ENCODE measurements at places on chromosomes 2 and 18.
A peak's percentile ranks its signal among the peaks of the same experiment; 100 is the strongest.

DNA sequence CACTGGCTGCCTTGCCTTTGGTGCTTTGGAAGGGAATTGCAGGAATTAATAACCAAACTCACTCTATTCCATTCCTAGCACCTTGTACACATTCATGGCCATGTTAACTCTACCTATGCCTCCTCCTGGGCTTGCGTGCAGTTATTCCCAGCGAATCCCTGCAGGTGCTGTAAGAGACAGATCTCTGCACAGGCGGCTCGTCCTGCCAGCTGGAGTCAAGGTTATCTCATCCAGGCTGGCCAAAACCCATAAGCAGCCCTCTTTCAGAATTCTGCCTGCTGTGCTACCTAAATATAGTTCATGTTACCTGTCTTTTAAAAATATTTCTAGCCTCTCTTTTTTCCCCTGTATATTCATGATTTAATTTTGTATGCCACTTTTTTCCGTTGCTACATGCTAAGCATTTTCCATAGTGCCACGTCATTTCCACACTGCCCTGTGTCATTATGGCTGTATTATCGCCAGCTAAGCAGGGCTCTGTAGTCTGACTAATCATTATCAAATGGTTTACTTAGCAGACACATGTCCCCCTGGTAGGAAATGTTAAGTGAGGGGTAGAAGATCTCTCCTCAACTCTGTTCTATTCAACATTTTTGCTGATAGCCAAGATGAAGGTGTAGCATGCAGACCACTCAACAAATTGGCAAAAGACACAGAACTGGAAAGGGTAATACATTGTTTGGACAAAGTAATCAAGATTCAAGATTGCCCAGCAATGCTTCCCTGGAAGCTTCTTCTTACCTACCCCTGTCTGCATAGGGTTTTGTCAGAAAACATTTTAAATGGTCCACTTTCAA lies 79.7 kb upstream of the TAF1B start:
- DNase-seq, result peak; percentile 47

DNA sequence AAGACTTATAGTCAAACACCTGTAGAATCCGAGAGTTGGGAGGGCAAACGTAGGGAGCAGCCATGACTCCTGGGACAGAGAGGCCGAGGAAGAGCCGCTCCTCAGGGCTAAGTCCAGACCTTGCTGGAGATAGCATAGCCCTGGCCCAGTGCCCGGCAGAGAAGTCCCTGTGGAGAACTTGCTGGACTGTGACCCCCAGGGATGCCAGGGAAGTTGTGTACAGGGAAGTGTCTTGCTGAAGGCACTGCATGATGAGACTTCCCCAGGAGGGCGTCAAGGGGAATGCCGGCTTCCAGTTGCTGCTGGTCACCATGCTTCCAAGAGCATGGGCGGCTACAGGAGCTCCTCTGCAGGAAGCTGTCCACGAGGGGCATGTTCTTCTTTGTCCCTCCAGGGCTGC lies 8.6 kb upstream of the CNDP1 start:
- no peak for DNase-seq

DNA sequence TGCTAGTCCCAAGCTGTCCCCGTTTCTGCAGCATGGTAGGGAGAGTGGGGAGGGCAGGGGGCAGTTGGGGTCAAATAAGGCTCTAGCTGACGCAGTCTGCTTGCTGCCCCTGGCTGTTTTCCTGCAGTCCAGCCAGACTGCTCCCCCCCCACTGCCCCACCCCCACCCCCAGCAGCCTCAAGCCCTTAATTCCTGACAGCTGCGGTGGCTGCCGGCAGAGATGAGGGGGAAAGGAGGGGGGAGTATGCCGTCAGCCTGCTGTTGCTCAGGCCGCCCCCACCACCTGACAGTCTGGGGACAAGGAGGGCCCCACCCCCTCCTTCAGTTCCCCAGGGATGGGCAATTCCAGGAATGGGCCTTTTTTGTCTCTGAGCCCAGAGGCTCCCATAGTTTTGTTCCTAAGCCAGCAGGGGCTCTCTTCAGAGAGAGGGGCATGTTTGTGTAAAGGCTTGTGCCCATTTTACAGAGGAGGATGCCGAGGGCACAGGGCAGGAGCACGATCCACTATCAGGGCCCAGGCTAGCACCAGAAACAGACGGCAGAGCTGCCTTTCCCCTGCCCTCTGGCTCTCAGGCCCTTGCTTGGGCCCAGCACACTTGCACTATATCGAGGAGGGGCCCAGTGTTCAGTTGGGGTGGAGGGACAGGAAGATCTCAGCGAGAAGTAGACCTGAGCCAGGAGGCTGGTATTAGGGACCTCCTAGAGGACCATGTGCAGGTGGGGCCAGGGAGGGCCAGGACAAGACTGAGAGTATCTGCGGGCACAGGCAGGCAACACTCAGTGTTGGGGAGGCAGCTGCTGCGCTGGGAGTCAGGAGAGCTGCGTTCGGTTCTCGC lies 1.5 kb upstream of the WNT10A start:
- no peak for DNase-seq

DNA sequence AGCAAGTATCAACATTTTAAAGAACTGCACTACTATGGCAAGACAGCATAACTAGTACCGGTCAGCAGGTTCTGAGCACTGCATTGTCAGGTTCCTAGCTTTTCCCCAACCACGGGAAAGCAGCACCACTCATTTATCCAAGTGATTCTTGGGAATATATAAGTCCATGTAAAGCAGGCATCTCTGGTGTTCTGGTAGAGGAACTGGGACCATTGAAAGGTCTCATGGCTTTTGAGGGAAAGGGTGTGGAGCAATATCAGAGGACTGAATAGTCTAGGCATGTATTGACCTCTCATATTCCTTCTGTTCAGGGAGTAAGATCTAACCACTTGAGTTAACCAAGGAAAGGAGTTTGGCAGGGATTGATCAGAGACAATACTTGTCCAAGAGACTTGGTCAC lies 6.1 kb upstream of the ICA1L start:
- no peak for DNase-seq

- DNase-seq, result no peak
Observed at GRCh38 chr2:136204971-136205370, 87.0 kb upstream of the CXCR4 start.

GRCh38 chr2:171688129-171688465 lies 828 bp downstream of the DYNC1I2 start:
- DNase-seq, result no peak

- DNase-seq, result peak; percentile 51
Observed at GRCh38 chr18:61606759-61607158, 273.5 kb downstream of the CDH20 start.

GRCh38 chr18:67282796-67283195 lies 233.7 kb downstream of the DSEL start:
- DNase-seq, result no peak

GRCh38 chr2:49355611-49356010 lies 201.3 kb upstream of the FSHR start:
- no peak for DNase-seq

DNA sequence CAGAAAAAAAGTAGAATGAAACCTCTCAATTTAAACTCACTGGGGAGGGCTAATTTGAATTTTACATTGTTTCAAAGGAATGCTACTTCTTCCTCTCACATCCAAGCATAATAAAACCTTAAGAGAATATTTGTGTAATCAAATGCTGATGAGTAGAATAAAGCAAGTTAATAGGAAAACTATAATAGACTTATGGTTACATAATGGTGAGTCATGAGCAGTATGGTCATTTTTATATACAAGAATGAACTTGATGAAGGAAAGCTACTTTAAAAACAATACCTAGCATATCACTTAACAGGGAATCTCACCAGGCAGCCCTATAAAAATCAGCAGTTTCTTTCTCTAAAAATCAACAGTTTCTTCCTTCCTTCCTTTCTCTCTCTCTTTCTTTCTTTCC lies 80.3 kb downstream of the VSNL1 start:
- DNase-seq, result no peak

DNA sequence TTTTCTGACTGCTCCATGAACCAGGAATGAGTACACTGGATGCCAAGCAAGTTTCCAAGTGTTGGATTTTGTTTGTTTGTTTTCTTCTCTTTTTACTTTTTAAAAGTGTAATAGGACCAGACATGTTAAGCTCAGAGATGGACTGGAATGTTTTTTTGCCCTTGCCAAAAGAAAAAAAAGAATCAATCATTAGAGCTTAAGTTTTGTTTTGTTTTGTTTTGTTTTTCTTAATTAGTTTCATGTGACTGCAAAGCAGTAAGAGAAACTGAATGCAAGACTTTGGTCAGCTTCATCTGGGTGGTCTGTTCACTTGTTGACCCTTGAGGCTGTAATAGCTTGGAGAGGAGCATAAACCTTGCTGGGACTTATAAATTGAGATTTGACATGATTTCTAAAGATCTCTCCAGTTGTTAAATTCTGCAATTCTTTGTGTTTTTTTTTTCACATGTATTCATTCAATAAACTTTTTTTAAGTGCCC lies 42.4 kb upstream of the SLC1A4 start:
- DNase-seq, result no peak
